GM06990 (cell line): ENCODE measurements at places on chromosomes 16 and 17.

DNA sequence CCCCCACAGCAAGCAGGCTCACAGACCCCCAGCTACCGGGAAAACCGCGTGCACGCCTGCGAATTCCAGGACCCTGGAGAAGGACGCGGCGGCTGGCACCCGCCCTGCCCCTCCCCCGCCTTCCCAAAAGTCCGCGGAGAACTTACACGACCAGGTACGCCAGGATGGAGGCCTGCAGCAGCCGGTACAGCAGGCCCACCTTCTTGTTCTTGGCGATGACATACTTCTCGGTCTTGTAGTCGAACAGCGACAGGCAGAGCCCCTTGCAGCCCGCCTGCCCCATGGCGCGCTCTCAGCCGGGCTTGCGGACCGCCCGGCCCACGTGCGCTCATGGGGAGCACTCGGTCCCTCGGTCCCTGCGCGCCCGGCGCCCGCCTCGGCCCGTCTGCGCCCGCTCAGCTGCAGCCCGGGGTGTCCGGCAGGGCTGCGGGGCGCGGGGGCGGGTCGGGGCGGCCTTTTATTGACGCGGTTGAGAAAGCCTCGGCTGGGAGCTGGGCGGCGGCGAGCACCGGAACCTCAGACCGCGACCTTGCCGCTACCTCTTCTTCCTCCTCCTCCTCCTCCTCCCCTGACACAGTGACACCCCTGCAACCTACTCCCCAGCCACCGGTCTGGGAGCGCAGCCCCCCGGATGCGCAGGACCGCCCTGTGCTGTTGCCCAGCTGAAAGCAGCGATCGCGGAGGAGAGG is at the start of gene P2RX5:
TSS of gene P2RX5 (minus strand) at position 433 of the 689 bp plus-strand sequence. CDS start at position 283, 150 bp downstream.
- peak; percentile 85 for DNase-seq

DNA sequence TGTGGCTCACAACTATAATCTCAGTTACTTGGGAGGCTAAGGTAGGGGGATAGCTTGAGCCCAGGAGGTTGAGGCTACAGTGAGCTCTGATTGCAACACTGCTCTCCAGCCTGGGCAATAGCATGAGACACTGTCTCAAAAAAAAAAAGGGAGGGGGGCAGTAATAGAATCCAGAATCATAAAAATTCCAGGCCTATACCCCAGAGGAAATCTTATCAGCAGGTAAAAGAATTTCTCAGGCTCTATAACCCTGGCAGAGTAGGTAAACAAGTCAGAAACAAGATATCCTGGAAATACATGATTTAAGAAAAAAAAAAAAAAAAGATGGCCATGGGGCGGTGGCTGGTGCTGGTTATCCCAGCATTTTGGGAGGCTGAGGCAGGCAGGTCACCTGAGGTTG is 12.9 kb downstream of the SPAG9 start:
- DNase-seq: no peak

- DNase-seq: no peak
Observed at GRCh38 chr16:76059186-76059585, 218.0 kb upstream of the CNTNAP4 start.

- DNase-seq: peak; percentile 78
Observed at GRCh38 chr17:50425682-50426471, at the start of gene ACSF2. ACSF2 (plus strand) TSS chr17:50426218; CDS start chr17:50426262, 44 bp downstream.
